Central memory CD4-positive, alpha-beta T cell (primary cell): ENCODE measurements at places on chromosomes 3 and 15.

DNA sequence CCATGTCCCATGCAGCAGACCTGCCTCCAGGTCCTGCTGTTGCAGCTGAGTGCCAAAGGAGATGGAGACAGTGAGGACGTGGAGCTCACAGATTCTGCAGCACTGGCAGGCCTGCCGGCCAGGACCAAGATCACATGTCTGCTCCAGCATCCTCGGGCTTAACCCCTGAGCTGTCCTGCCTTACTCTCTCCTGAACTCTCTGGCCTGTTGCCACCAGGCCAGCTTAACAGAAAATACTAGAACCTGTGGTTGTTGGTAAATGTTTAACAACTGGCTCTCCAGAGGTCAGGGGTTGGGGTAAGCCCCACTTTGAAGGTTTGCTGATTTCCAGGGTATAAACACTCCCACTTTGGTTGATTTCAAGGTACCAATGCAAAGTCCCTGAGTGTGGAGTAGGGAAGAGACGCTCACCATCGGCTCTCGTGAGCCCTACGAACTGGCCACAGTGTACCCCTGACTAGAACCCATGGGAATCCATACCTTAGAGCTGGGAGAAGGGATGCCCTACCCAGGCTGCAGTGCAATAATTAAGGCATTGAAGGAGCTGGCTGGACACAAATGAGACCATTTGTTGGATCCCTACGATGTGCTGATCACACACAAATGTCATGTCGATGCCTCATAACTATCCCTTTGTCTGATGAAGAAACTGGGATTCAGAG is 147.9 kb downstream of the OR4M2 start:
- no peak for DNase-seq

- no peak for DNase-seq
Observed at GRCh38 chr15:20340331-20340811, 201.2 kb downstream of the GOLGA6L6 start.

- DNase-seq, result no peak
Observed at GRCh38 chr3:114328345-114328744, 34.5 kb downstream of the TIGIT start.

- no peak for DNase-seq
Observed at GRCh38 chr15:38084289-38084688, 149.8 kb downstream of the TMCO5A start.

DNA sequence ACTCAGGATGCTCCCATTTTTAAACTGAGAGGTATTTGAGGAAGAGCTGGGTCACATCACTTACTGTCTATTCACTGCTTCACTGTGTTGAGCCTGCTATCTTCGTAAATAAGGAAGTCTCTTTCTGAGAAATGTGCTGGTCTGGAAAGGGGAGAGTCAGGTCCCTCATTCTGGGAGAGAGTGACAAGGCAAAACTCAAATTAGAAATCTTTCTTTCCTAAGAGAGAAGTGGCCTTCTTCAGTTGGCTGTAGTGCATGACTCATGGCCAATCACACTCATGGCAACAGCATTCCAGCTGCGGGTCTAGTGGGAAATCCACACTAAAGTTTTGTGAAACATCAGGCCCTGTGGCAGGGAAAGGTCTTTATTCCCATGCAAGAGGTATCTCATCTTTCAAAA is 11.5 kb upstream of the TIMP4 start:
- DNase-seq, result no peak

DNA sequence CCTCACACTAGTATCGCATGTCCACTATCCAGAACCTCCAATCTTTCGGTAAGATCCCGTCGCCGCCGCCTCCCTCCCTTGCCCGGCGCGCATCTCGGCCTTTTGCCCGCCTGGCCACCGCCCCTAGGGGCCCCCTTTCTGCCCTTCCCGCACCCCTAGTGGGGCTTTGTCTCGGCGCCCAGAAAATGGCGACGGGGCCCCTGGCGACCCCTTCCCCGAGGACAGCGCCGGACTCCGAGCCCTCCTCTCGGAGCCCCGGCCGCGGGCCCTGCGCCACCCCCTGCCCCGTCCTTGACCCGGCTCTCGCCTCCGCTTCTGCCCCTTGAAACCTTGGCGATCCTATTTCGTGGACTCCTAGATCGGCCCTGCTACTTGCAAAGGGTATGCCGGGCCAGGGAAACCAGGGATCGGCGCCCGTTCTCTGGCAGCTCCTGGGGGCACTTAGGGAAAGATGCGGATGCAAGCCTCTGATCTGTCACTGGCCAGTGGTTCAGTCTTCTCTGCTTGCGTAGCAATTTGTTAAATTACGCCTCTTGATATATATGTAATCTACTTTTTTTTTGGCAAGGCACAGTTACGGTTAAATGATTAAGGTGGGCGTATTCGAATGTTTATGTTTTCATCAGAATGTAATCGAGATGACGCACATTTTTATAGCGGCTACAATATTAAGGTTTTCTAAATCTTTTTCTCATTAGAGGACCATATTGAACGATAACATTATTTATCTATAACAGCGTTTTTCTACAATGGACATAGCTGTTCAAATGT is 603 bp downstream of the EIF1B start:
- no peak for DNase-seq

GRCh38 chr3:195601382-195601781 is 17.6 kb upstream of the APOD start:
- DNase-seq, result no peak

- no peak for DNase-seq
Observed at GRCh38 chr3:11554236-11554610, 89.5 kb downstream of the VGLL4 start.

GRCh38 chr3:38270606-38271005 is 5.0 kb downstream of the SLC22A13 start:
- no peak for DNase-seq

DNA sequence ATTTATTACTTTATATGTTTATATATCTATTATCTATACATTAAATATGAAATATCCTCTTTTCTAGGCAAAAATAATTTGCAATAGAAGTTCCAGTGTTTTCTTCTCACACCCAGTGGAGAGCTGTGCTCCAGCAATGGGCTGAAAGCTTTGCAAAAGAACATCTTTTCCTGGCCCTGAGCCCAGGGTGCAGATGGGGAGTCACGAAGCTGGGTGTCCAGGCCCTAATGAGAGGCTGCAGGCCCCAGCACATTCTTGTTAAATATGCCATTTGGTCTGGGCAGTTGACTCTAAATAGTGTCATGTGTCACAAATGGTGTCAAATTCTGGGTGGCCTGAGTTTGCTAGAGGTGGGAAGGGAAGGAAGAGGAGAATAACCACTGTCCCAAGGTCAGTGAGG is 5.7 kb downstream of the NTRK3 start:
- no peak for DNase-seq

GRCh38 chr3:115692887-115693524 is 69.7 kb downstream of the GAP43 start:
- DNase-seq, result peak; percentile 56

DNA sequence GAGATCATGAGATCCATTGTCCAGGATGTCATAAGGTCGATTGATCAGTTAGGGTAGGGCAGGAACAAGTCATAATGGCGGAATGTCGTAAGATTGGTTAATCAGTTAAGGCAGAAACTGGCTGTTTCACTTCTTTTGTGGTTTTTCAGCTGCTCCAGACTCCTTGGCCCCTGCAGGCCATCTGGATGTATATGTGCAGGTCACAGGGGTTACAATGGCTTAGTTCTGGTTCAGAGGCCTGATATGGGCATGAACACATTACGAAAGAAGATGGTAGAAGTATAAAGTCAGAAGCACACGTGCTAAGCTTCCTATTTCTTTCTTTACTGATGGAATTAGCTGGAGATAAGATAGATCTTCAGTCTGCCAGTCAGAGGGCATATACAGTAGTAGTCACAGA is 315.4 kb upstream of the LRRC3B start:
- no peak for DNase-seq

DNA sequence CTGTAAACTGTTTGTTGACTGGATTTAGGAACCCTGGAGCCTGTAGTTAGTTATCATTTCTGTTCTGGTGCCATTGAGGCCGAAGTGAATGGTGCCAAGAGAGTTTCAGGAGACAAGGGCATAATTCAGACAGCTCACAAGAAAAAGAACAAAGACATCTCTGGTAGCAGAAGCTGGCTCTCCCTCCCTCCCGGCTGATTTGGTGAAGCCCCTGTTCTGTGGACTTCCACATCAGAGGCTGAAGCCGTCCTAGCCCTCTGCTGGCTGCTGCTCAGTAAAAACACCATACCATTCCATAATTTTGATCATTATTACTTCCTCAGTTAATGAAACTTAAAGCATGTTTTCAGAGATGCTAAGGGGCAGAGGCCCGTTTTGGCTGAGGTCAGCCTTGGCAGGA is 381.2 kb upstream of the WNT5A start:
- no peak for DNase-seq

GRCh38 chr3:104939196-104939595 is 427.5 kb upstream of the ALCAM start:
- DNase-seq, result no peak

GRCh38 chr15:48052946-48053345 is 67.8 kb upstream of the SLC24A5 start:
- no peak for DNase-seq

DNA sequence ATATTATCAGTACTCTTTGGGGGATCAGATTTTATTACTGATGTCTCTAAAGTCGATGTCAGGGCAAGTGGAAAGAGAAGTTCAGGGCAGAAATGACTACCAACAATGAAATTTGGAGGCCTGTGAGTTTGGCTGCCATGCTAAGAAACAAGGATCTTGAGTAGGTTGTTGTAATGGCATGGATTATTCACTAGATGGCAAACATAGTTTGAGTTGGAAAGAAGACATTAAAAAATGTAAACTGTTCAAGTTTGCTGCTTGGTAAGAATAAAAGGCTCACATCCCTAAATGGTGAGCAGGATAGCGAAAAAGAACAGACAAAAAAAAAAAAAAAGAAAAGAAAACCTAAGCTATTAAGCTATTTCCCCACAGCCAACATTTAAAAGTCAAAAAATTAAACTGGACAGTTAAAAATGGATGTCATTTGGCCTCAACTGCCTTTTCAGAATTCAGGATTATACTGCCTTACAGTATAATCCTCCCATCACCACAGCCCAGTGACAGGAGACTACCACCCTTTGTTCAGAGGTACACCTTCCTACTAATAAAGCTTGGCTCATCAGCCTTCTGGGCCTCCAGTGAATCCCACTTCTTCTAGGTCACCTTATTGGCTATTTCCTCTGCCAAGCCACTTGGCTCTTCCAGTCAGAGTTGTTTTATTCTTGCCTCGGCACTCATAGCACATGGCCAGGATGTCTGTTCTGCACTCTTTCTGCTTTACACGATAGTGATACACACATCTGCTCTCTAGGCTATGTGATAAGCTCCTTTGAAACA is 163.7 kb downstream of the PLD1 start:
- peak; percentile 4 for DNase-seq

DNA sequence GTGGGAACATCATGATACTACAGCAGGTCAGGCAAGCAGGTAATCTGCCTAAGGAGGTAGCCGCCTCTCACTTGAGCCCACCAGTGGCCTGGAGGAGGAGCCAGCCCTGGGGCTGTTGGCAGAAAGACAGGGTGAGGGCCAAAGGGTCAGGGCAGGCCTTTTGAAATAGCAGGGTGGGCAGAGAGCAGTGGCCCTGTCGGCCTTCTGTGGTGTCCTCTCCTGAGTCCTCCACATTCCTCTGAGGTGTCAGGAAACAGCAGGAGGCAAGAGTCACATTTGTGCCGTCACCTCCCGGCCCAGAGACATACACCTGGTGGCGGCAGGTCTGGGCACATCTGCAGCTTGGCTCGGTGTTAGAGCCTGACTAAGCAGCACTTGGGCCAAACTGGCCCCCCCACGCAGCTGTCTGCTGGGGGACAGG is 3.9 kb upstream of the BNC1 start:
- DNase-seq, result no peak

- DNase-seq, result no peak
Observed at GRCh38 chr3:3744826-3745225, 54.4 kb upstream of the LRRN1 start.

DNA sequence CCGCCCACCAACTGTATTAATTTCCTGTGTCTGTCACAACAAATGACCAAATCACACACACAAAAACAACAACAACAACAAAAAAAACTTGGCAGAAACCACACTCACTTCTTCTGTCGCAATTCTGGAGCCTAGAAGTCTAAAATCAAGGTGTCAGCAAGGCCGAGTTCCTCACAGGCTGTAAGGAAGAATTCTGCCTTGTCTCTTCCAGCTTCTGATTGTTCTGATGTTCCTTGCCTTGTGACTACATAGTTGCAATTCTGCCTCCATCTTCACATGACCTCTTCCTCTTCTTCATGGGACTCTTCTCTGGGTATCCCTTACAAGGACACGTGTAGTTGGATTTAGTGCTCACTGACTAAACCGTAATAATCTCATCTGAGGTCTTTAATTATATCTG is 61.4 kb downstream of the IL12A start:
- no peak for DNase-seq

- DNase-seq, result no peak
Observed at GRCh38 chr3:11604139-11604892, 39.4 kb downstream of the VGLL4 start.

DNA sequence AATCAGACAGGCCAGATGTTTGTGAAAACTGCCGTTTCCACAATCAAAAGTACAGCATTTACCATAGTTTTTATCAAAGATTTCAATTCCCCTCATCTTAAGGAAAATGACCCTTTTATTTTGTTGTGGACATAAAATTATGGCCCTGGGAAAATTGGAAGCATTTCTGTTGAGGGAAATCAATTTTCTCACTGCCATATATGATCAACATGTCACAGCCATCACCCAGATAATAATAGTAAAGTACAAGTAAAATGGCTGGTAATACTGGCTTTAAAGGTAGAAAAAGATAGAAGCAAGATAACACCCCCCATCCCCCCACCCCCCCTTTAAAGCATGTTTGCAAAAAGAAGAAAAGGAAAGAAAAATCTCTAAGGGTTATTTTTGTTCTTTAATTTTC is 311.7 kb downstream of the WDR72 start:
- DNase-seq, result no peak
